ENCODE measurements at places on chromosomes 6 and 20.
A peak's percentile ranks its signal among the peaks of the same experiment; 100 is the strongest.

DNA sequence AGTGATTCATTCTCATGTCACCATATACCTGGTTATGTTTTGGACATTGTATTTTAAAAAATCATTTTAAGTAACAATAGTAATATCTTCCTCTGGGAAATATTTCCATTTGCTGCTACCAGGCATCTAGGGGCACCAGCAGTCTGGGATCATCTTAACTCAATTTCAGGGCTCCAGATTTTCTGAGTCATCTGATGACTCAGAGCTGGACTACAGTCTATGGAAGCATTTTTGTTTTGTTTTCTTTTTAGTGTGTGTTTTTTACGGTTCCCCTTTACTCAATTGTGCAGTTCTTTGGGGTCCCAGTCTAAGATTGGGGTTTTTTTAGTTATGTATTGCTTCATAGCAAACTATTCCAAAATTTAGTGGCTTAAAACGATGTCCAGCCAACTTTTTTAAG, 5.7 kb upstream of the FKBP5 start:
- DNase-seq: no peak

DNA sequence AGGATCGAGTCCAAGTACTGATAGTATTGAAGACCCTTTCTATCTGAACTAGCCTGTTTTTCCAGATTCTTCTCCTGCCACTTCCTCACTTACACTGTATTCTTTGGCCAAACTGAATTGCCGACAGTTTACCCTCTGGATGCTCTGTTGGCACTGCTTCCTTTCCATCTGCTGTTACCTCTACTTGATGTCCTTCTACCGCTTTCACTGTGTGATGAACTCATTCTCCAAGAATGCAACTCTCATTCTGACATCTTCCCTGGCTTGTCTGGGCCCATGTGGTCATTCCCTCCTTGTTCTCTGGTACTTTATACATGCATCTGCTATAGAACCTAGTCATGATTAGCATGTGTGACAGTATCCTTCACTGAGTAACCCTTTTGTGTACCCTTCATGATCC, 16.3 kb downstream of the RPRD1B start:
- DNase-seq: no peak

DNA sequence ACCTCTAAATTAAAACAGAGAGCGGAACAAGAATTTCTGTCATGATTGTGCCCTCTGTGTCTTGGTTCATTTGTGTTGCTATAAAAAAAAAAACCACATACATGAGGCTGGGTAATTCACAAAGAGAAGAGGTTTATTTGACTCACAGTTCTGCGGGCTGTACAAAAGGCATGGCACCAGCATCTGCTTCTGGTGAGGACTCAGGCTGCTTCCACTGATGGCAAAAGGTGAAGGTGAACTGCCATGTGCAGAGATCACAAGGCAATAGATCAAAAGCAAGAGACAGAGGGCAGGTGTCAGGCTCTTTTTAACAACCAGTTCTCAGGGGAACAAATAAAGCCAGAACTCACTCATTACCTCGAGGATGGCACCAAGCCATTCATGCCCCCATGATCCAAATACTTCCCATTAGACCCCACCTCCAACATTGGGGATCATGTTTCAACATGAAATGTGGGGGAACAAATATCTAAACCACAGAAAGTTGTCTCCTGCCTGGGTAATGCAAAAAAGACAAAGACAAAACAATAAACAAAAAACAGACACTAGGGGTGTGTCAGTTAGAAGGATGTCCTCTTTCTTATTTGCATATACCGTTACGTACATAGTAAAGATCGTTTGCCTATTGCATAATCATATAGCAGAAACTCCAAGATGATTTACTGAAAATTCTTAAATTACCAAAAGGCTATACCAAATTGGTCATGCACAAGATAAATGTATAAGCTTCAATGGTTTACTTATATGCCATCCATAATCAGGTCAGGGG, 17.0 kb downstream of the SERPINB9 start:
- peak; percentile 55 for DNase-seq

DNA sequence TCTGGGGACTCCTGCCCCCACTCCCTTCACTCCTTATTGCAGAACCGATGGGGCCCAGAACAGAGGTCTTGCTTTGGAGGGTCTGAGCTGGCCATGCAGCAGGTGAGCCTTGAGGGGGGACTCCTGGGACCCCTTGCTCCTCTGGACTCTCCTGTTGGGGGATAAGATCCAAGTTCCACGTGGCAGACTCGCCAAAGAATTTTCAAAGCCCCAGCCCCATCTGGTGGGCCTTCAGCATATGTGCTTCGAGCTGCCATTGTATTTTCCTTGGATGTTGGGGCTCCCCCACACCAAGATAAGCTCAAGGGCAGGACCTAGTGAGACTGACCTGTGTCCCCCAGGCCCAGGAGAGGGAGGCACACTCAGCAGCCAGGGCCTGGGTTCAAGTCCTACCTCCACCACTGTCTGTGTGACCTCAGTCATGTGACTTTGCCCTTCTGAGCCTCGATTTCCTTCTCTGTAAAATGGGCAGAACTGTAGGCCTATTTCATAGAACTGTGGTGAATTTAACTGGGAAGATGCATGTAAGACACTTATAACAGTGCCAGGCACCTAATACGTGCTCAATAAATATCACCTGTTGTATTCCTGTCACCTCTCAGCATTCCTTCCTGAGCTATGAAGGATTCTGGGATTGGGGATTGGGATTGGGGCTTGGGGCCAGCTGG, 115.5 kb downstream of the VEGFA start:
- no peak for DNase-seq

DNA sequence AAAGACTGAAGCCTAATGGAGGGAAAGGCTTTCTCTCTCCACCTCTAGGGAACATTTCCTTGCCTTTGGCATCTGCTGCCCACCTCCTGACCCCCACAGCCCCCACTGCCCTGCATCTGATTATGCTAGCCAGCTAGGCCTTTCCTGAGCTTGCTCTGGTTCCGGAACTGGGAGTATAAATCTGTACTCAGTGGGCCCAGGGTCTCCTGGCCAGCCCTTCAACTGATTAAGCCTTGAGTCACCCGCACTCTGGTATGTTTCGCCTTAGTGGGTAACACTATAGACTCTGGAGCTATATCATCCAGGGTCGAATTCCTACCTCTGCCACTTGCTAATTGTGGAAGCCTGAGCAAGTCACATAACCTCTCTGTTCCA, 45.6 kb upstream of the RIPOR2 start:
- DNase-seq: no peak

GRCh38 chr6:112990971-112991370, 643.8 kb downstream of the RFPL4B start:
- DNase-seq: no peak

- no peak for DNase-seq
These were observed 311.4 kb downstream of the CDH26 start for GRCh38 chr20:60269573-60270162.

GRCh38 chr6:11538052-11538818, 686 bp downstream of the TMEM170B start:
- no peak for DNase-seq

GRCh38 chr6:154402081-154402780, 45.6 kb upstream of the IPCEF1 start:
- no peak for DNase-seq

- DNase-seq: peak; percentile 6
These were observed 963 bp downstream of the FOXF2 start for GRCh38 chr6:1390133-1390945.

- no peak for DNase-seq
These were observed 405.5 kb upstream of the PLCB4 start for GRCh38 chr20:8663424-8663823.

DNA sequence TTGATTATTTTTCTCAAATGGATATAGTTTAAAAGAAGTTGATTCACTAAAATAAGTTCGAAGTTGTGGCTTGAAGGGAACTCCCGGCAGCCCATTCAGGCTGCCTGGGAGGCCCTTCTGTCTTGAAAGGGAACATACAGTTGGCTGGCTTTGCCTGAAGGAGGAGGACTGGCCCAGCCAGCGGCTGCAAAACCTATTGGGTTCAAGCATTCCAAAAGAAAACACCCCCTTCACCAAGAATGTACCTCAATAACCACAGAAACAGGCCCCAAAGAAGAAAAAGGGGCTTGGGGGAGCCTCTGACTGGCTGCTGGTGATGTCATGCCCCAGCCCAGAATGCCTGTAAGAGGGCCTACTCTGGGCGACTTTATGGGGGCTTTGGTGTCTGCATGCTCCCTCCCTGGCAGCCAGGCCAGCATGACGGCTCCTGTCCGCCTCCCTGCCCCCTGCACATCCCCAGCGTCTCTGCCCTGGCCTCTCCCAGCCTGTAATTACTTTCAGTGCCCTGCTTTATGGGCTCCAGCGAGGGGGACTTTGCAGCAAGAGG, 36.5 kb downstream of the MAFB start:
- no peak for DNase-seq

- peak; percentile 74 for DNase-seq
These were observed 68.2 kb downstream of the RAB44 start for GRCh38 chr6:36765594-36766398.

DNA sequence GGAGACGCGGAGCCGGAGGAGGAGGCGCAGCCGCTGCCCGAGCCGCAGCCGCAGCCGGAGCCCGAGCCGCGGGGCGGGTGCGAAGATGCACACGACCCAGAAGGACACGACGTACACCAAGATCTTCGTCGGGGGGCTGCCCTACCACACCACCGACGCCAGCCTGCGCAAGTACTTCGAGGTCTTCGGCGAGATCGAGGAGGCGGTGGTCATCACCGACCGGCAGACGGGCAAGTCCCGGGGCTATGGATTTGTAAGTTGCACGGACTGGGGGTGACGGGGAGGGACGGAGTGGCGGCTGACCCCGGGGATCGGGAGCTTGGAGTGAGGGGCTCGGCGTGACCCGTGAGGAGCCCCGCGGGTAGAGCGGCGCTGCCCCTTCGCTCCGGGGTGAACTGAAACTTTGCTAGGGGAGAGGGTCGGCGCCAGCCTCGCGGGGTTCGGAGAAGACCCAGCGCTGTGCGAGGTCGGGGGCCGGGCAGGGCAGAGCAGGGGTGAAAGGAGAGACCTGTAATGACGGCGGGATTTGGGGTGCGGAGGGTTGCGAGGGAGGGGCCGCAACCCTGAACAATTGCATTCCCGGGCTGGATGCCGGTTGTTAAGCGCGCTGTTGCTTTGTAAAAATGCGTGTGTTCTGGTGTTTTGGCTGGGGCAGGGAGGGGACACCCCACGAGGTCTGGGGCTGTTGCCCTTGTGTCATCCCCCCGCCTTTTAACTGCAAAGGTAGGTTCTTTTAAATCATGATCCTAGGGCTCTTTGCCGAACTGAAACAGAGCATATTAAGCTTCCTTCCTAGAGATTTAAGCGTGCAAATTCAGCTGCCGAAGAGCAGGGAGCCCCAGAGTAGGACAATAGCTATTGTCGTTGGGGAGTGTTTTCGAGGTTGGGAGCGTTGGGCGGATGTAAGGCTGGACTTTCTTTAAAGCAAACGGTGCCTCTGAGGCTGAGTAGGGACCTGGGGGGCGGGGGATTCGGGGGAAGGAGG, 628 bp downstream of the RBM24 start:
- DNase-seq: no peak

GRCh38 chr20:25000268-25000801, 7.8 kb upstream of the APMAP start:
- DNase-seq: no peak

DNA sequence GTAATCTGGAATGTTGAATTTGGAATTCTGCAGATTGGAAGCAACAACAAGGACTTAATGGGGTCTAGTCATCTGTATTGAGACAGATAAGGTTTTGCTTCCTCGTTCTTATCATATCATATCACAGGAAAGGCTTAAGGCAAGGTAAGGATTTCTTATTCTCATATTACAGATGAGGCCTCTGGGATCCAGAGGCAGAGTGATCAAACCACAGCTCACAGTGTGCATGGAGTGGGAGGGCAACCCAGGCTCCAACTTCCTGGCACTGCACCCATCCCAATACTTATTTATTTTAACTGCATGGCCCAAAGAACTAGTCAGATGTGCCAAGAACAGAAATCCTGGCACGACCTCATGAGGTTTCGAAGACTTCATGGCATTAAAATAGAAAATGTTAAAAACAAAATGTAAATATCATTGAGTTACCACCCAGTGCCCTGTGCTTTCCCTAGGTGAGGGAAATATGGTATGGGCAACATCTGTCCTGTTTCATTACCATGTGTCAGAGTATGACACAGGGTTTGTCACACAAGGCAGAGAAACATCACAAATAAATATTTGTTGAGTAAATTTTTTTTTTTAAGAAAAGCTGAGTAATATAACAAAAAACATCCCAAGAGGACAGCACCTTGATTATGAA, 191.9 kb downstream of the ISM1 start:
- DNase-seq: no peak

- no peak for DNase-seq
These were observed 77.1 kb downstream of the DHX35 start for GRCh38 chr20:39039261-39039660.

- DNase-seq: no peak
These were observed 51.7 kb upstream of the TFAP2D start for GRCh38 chr6:50661636-50662035.

DNA sequence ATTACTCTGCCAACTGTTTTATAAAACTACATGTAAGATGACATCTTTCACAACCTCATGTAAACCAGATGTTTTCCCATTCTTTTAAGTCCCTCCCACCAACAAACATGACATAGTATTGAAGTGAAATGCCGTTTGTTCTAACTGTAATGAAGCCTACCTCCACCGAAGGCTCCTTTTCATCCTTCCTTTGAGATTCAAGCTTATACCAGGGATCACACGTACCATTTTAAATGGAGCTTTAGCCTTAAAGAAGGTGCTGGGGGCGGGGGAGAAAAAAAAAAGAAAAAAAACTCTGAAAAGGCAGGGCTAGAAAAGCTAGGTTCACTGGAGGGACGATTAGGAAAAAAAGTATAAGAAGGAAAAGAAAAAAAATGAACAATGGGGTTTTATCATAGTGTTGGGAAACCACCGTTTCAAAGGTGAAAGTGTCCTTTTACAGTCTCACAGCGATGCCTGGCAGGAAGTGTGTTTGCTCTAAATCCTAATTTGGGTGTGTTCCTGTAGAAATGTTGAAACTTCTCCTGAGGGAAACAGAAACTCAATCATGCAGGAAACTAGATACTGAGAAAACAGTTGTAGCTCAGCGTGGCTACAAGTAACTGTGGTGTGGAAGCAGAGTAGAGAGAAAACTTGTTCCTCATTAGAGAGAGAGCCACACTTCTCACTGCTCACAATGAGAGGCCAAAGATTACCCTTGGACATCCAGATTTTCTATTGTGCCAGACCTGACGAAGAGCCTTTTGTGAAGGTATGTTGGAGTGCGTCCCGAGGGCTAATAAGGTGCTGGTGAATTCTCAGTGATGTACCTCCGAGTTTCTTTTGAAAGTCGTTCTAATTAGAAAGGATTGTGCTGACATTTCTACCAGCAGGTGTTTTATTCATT, 37.6 kb upstream of the HINT3 start:
- DNase-seq: no peak

DNA sequence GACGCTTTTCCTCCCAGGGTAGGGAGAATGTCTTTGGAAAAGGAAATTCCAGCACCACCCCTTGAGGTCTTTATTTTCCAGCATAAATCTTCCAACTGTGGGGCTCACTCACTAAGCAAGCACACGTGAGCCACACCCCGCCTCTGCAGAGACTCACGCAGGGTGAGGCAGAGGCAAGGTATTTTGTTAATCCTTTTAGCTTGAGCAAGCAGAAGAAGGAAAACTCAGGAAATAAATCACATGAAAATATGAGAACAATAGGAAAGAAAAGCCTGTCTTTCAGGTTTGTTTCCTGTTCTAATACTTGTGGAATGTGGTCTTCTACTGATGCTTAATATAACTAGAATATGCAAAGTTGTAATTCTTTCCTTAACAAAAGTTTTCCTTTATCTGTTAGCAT, 4.1 kb upstream of the PHACTR2 start:
- DNase-seq: no peak

All from NCI-H2171 (cell line).